Thoracic aorta (tissue), 2 donors: ENCODE measurements at places on chromosomes 4 and X. TPM values are rescaled to one million over a fixed set of nuclear protein-coding genes. Genes with fewer than 3 reads are reported as not detected.

GRCh38 chrX:63561425-63561824 lies 210.3 kb upstream of the SPIN4 start:
- peak overlapping the region; percentile 74 for H3K27ac ChIP-seq
- H3K4me1 ChIP-seq, result peaks cover 5% of the 10 kb centered on the region
- H3K36me3 ChIP-seq, result no peaks in the 10 kb centered on the region
- H3K27me3 ChIP-seq, result no peaks in the 10 kb centered on the region
- no peak for DNase-seq

DNA sequence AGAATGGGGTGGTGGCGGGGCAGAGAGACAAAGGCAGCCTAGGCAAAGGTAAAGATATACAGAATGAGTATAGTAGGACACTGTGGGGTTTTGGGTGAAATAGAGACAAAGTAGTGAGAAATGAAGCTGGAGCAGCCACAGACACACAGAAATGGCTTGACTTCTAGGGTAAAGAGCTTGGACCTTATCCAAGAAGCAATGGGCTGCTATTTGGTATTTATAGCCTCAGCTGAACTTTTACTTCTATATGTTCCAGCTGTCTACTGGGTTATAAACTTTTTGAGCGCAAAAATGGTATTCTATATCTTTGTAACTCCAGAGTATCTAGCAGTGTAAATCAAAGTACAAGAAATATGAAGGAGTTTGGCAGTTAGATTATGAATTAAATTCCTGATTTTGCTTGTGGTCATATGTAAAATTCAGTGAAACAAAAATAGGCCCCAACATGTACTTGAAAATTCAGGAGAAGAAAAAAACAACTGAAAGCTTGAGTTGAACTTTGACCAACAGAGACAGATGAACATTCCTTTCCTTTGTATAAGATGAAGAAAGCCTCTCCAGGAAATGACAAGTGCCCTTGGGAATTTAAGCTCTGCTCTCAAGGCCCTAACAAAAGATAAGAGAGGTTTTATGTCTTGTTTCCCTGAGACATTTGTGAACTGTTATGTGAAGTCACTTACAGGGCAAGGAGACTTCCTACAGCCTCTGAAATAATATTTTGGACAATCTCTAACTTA lies 354.1 kb downstream of the CHIC1 start:
- no peaks in the 10 kb centered on the region for H3K4me1 ChIP-seq
- no peaks in the 10 kb centered on the region for H3K27me3 ChIP-seq
- H3K4me3 ChIP-seq, result no peak overlapping the region
- H3K36me3 ChIP-seq, result no peaks in the 10 kb centered on the region
- H3K27ac ChIP-seq, result no peak overlapping the region

DNA sequence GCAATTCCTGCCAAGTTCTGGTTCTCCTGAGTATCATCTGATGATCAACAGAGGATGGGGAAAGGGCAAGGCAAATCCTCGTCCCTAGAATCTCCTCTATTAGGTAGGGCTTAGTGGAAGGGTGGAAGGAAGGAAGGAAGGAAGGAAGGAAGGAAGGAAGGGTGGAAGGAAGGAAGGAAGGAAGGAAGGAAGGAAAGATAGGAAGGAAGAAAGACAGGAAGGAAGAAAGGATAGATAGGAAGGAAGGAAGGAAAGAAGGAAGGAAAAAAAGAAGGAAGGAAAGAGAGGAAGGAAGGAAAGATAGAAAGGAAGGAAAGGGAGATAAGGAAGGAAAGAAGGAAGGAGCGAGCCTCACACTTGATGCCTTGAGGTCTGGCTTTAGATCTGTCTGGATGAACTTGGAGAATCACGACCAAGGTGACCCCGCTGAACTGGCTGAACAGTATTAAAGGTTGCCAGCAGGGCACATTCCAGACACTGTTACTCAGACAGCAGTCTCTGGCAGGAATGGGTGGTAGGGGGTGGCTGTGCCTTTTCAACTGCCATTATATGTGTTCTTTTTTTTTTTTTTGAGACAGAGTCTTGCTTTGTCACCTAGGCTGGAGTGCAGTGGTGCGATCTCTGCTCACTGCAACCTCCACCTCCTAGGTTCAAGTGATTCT lies 57.1 kb downstream of the MAP7D2 start:
- no peak overlapping the region for H3K4me3 ChIP-seq
- no peaks in the 10 kb centered on the region for H3K4me1 ChIP-seq
- DNase-seq, result no peak
- H3K27me3 ChIP-seq, result no peaks in the 10 kb centered on the region
- no peaks in the 10 kb centered on the region for H3K36me3 ChIP-seq

- no peak for DNase-seq
- H3K27ac ChIP-seq, result no peak overlapping the region
These were observed 255.1 kb upstream of the LDB2 start for GRCh38 chr4:17153572-17153971.

DNA sequence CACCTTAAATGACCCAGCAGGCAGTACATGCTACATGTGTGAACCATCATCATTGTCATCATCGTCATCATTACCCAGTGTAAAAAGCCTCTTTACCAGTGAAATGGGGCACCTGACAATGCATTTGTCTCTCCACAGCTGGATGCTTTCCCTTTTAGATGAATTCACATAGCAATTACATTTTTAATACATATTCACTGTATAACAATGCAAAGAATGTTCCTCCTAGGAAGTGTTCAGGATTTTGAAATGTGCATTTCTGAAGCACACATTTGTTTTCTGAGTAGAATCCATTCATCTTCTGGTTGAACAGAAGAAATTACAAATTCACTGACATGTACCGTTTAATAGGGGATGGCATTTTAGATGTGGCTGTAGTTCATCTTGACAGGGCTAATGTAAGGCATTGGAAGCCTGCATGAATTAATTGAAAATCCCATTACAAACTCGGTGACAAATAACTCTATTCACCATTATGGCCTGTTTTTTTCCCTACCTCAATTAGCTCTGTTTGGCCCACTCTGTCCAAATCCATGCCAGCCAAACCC lies 111.1 kb downstream of the SH3RF1 start:
- no peak overlapping the region for H3K4me3 ChIP-seq
- H3K36me3 ChIP-seq, result no peaks in the 10 kb centered on the region
- H3K27ac ChIP-seq, result no peak overlapping the region
- no peak for DNase-seq
- H3K4me1 ChIP-seq, result peaks cover 5% of the 10 kb centered on the region

- H3K4me3 ChIP-seq, result no peak overlapping the region
- no peaks in the 10 kb centered on the region for H3K36me3 ChIP-seq
- H3K4me1 ChIP-seq, result peaks cover 3% of the 10 kb centered on the region
- no peak for DNase-seq
These were observed 425.8 kb upstream of the PABPC4L start for GRCh38 chr4:134627366-134627765.

DNA sequence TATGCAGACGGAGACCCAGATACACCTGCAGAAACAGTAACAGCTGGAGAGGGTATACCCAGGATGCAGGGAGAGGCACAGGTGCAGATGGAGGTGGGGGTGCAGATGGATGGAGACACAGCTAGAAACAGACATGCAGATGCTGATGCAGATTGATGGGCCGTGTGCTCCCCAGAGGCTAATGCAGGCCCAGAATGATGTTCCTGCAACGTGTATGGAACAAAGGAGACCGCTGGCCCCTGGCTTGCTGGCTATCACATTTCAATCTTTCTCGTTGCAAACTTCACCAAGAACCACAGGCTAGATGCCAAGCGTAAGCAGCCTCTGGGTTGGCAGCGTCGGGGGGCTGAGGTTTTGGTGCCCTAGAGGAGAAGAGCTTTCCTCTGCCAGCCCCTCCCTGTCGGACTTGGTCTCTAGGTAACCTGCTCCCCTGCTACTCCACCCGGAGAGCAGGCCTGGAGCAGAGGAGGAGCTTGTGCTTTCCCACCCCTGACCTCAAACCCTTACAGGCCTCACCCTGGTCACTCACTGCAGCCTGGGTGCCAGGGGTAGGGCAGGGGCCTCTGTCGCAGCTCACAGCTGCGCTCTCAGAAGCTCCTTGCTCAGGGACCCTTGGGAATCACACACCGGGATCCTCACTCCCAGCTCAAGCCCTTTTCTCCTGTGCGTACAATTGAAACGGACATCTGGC lies 69.0 kb upstream of the PSAPL1 start:
- no peak overlapping the region for H3K4me3 ChIP-seq
- H3K36me3 ChIP-seq, result no peaks in the 10 kb centered on the region
- no peak overlapping the region for H3K27ac ChIP-seq

- H3K27me3 ChIP-seq, result no peaks in the 10 kb centered on the region
- no peaks in the 10 kb centered on the region for H3K4me1 ChIP-seq
- H3K36me3 ChIP-seq, result no peaks in the 10 kb centered on the region
- DNase-seq, result no peak
- no peak overlapping the region for H3K27ac ChIP-seq
These were observed 151.6 kb downstream of the SLIT2 start for GRCh38 chr4:20403290-20403689.

DNA sequence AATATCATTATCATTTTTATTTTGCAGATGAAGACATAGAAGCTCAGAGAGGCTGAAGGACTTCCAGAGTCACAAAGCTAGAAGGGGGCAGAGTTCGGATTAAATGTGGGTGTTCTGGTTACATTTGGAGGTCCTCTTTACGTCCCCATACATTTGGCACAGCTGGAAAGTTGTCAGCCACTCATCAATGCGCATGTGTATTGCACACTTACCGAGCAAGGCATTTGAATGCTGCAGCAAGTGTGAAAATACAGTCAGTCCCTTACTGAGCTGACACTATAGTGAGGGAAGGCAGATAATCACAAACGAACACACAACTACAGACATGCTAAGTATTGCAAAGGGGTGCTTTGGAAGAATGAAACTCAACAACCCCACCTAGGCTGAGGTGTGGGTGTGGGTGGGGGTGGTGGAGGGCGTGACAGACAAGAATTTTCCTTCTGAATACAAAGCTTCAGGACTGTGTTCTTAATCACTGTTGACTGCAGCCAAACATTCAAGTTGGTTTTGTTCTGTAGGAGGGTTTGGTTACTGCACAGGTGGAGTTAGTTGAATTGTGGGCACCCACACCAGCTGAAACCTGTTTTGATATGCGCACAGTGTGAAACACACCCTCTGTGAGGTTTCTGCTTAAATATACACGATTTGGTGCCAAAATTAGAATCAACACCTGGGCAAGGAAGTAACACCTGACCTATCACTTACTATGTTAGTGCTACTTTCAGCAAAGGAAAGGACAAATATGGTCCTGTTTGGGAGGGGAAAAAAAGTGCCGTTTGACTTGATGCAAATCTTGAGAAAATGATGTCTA lies 72.4 kb downstream of the COQ2 start:
- H3K27ac ChIP-seq, result no peak overlapping the region
- no peaks in the 10 kb centered on the region for H3K27me3 ChIP-seq
- no peak overlapping the region for H3K4me3 ChIP-seq

DNA sequence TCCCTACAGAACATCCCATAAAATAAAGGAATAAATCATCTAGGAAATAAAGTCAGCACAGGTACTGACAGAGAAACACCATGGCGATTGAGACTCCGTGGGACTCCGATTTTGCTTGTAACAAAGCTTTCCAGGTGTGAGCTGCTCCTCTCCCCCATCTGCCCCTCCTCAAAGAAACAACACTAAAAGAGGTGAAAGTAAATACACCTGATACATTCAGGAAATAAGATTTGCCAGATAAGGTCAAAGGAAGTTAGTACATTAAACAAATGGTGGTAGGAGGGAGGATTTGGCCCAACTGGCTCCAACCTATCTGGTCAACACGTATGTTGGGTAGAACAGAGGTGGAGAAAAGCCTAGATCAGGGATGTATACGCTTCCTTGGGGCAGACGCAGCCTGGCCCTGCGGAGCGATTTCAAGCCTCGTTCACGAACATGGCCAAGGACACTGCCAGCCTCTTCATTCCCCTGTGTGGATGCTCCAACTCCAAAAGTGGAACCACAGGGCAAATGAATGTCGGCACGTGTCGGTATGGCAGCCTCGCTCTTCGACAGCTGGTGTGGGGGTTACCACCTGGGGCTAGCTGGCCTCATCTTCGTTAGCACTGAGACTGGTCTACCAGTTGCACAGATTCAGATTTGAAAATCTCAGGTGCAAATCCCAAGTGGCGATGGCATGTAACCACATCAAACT lies 162.5 kb downstream of the AFAP1 start:
- DNase-seq, result no peak
- peaks cover 14% of the 10 kb centered on the region for H3K4me1 ChIP-seq
- H3K36me3 ChIP-seq, result peaks cover 29% of the 10 kb centered on the region
- no peak overlapping the region for H3K4me3 ChIP-seq

GRCh38 chr4:137621056-137621455 lies 88.8 kb upstream of the PCDH18 start:
- DNase-seq, result no peak
- no peaks in the 10 kb centered on the region for H3K36me3 ChIP-seq
- H3K27me3 ChIP-seq, result no peaks in the 10 kb centered on the region
- no peaks in the 10 kb centered on the region for H3K4me1 ChIP-seq
- no peak overlapping the region for H3K27ac ChIP-seq

DNA sequence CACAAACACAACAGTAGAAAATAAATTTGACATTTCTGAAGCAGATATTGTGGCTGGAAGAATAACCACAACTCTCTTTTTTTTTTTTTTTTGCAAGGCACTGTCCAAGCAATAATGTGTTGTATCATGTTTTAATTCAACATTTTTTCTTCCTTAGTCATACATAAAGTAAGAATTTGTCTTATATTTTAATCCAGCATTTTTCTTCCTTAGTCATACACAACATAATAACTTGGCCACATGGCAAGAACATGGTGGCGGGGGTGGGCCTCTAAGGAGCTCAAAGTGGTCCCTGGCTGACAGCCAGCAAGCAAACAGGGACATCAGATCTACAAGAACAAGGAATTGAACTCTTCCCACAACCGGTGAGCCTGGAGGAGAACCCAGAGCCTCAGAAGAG lies 20.2 kb downstream of the FBXW7 start:
- no peak for DNase-seq
- H3K4me3 ChIP-seq, result no peak overlapping the region
- H3K27me3 ChIP-seq, result no peaks in the 10 kb centered on the region
- H3K27ac ChIP-seq, result no peak overlapping the region
- no peaks in the 10 kb centered on the region for H3K36me3 ChIP-seq
- peaks cover 8% of the 10 kb centered on the region for H3K4me1 ChIP-seq

DNA sequence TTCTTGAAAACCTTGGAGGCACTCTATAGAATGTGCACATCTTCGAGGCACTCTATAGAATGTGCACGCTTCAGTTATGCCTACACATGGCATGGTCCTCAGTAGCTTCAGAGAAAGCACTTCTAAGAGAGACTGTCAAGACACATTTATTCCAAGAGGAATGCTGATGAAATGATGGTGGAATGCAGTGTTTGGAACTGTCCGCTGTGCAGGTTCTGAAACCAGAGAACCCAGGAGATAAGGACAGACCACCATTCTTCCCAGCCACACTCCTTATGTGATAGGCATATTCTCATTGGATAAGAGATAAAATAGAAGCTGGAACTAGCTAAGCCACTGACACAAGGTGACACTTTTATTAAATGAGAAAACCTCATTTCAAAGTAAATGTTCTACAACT lies 263.3 kb downstream of the NLGN4X start:
- H3K4me3 ChIP-seq, result no peak overlapping the region
- no peak for DNase-seq
- H3K27me3 ChIP-seq, result no peaks in the 10 kb centered on the region

- H3K36me3 ChIP-seq, result no peaks in the 10 kb centered on the region
- H3K27ac ChIP-seq, result no peak overlapping the region
- H3K27me3 ChIP-seq, result no peaks in the 10 kb centered on the region
- no peak for DNase-seq
- H3K4me1 ChIP-seq, result no peaks in the 10 kb centered on the region
These were observed 409.5 kb upstream of the ADGRL3 start for GRCh38 chr4:60790608-60791007.

Gene H2BW2
- not detected for total RNA-seq

Gene UCHL1
- total RNA-seq, result 64.7 TPM

Gene DNASE1L1
- 41.8 TPM for total RNA-seq

Gene RNF128
- total RNA-seq, result not detected

Gene HTN1
- not detected for total RNA-seq

Gene FANCB
- total RNA-seq, result 0.41 TPM

Gene P2RY4
- 1.4 TPM for total RNA-seq

Gene GUF1
- 13.3 TPM for total RNA-seq

Gene IL3RA
- total RNA-seq, result 7.3 TPM

Gene IGSF1
- 8.4 TPM for total RNA-seq
